ENCODE measurements at places on chromosomes 7 and 10.

- no peak for DNase-seq
Observed at GRCh38 chr7:138845711-138846110, 47.7 kb upstream of the ATP6V0A4 start.

GRCh38 chr10:121127151-121127906, 276.2 kb downstream of the WDR11 start:
- no peak for DNase-seq

GRCh38 chr10:48231699-48232315, 42.7 kb downstream of the FRMPD2 start:
- no peak for DNase-seq

- DNase-seq = no peak
Observed at GRCh38 chr10:92750791-92751533, 61.2 kb downstream of the HHEX start.

DNA sequence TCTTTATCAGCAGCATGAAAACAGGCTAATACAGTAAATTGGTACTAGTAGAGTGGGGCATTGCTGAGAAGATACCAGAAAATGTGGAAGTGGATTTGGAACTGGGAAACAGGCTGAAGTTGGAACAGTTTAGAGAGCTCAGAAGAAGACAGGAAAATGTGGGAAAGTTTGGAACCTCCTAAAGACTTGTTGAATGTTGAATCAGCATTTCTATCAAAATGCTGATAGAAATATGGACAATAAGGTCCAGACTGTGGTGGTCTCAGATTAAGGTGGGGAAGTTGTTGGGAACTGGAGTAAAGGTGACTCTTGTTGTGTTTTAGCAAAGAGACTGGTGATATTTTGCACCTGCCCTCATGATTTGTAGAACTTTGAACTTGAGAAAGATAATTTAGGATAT, 231.2 kb upstream of the KCND2 start:
- no peak for DNase-seq

GRCh38 chr10:119320981-119321380, 113.6 kb downstream of the GRK5 start:
- DNase-seq = no peak

DNA sequence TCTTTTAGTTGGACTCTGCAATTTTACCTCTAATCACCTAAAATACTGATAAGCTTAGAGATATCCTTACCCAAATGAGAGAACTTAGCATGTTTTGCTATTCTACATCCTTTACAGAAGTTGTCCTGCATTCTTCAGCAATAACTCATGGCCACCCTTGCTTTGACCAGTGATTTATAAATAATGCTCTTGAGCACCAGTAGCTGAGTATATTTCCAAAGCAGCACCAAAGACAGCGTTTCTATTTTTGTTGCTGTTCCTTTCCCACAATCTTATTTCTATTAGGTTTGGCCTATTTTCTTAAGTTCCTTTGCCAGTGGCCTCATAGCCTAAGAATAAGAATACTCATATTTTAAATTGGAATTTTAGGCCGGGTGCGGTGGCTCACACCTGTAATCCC, 15.0 kb downstream of the ARPC1A start:
- no peak for DNase-seq

DNA sequence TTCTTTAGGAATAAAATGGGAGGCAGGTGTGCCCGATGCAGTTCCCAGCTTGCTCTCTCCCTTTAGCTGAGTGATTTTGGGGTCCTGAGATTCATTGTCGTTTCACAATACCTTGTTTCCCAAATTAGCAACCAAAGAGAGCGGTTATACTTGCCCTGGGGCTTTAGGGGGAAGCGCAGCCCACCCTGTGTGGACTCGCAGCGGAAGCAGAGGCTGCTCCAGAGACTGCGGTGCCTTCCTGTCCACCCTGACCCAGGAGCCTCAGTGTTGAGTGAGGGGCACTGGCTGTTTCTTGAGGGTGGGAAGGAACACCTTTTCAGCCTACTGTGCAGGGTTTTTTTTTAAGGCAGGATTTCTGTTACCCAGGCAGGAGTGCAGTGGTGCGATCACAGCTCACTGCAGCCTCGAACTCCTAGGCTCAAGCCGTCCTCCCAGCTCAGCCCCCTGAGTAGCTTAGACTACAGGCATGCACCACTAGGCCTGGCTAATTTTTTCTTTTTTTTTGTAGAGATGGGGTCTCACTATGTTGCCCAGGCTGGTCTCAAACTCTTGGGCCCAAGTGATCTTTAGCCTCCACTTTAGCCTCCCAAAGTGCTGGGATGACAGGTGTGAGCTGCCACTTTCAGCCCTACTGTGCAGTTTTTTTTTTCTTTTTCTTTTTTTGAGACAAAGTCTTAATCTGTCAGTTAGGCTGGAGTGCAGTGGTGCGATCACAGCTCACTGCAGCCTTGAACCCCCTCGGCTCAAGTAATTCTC, 67.0 kb downstream of the DNAJB6 start:
- DNase-seq = no peak

- no peak for DNase-seq
Observed at GRCh38 chr7:100510437-100511239, 26.9 kb downstream of the NYAP1 start.

DNA sequence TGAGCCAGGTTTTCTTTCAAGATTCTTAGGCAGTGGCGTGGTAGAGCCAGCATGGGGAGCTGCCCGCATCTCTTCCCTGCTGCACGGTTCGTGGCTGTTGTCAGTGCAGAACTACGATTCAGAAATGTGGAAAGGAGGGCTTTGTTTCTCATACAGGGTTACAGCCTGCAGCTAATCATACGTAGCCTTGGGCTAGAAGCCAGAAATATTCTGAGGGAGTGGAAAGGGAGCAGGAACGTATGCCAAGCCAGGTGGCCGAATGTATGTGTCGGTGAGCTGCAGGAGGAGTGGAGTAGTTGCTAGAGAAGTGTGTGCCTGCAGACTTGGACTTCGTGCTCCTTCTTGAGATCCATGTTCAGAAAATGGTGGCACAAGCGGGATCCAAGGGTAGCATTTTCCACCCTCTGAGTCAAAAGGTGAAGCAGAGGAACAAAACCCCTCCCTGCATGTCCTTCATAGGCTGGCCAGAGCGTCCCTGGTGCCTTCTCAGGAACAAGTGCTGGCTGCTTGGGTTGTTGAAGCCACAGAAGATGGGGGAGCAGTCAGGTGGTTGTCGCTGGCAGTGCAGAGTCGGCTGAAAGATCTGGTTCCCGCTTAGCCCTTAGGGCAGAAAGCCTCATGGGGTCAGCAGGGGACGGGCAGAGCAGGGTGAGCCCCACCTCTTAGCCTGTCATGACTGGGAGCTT, 40.9 kb downstream of the LANCL2 start:
- DNase-seq = no peak

DNA sequence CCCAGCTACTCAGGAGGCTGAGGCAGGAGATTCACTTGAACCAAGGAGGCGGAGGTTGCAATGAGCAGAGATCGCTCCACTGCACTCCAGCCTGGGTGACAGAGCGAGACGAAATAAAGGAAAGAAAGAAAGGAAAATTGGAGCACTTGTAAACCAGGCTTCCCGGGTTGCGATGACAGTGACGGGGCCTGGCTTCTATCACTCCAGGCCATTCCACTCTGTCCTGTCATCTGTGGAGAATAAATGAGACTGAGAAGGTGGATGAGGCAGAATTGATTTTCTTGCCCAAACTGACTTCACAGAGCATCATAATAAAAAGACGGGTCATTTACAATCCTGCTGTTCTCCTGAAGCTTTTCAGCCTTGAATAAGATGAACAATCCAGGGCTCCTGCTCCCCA, 12.1 kb upstream of the KPNA7 start:
- no peak for DNase-seq

DNA sequence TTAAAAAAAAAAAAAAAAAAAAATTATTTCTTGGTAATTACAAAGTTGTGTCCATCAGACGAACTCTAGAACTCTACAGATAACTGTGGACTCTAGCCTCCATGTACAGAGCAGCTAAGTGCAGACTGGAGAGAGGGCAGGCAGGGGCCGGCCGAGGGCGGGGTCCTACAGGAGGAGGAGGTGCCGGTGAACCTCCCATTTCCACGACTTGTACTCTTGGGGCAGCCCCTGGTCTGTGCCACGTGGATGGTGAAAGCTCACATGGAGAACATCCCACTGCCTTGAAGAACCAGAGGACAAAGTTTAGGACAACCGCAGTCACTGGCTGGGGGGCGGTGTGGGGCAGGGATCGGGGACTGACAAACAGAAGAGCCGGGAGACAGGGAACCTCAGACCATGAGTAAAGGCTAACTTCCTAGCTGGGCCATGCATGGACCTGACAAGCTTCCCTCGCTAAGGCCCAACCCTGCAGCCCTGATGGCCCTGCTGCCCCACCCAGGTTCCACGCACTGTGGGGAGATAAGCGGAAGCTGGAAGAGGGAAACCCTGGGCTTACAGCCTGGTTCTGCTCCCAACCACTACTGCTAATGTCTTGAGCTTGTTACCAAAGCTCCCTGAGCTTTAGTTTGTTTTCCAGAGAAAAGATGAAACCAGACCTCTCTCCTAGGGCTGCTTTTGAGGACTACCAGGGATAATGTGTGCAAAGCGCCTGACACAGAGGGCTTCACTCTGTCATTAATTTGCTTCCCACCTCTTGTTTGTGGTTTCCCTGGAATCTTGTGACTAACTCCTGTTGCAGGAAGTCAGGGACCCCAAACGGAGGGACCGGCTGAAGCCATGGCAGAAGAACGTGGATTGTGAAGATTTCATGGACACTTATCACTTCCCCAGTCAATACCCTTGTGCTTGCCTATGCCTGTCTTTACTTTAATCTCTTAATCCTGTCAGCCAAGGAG, 16.1 kb upstream of the SEC61G start:
- no peak for DNase-seq

Data from central memory CD8-positive, alpha-beta T cell (primary cell).